Activated naive CD4-positive, alpha-beta T cell treated with anti-CD3 and anti-CD28 coated beads, Interleukin-2, amount 10 ng/mL, durations not matched to agents 5 hours and 36 hours (primary cell): ENCODE measurements at places on chromosomes 7 and 10. TPM values are rescaled to one million over a fixed set of nuclear protein-coding genes. Genes with fewer than 3 reads are reported as not detected.

Gene KCP
- 0.08 TPM for total RNA-seq

Gene NOD1
- total RNA-seq = 14.7 TPM

Gene SUN3
- not detected for total RNA-seq

Gene PAPOLB
- not detected for total RNA-seq

Gene PRXL2A
- total RNA-seq = 8.5 TPM
